ENCODE measurements at places on chromosomes 4 and X.

GRCh38 chrX:122586831-122587230 lies 597.2 kb upstream of the GRIA3 start:
- no peak for DNase-seq

GRCh38 chrX:4484266-4484665 lies 770.8 kb upstream of the PRKX start:
- no peak for DNase-seq

DNA sequence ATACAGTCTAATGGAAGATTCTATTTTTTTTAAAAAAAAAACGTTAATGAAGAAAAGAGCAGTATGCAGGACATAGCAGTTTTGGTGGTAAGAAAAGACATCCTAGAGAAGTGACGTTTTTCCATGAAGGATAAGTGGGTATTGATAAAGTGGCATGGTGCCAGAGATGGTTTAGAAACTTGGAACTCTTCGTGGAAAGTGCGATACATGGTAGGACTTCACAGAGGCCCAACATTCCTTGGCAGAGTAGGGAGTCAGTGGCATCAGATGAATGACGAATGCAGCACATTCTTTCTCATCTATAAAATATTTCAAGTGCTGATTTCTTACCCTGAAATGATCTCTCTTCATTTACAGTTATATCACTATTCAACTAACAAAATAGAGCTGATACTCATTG lies 298.7 kb downstream of the CCSER1 start:
- no peak for DNase-seq

DNA sequence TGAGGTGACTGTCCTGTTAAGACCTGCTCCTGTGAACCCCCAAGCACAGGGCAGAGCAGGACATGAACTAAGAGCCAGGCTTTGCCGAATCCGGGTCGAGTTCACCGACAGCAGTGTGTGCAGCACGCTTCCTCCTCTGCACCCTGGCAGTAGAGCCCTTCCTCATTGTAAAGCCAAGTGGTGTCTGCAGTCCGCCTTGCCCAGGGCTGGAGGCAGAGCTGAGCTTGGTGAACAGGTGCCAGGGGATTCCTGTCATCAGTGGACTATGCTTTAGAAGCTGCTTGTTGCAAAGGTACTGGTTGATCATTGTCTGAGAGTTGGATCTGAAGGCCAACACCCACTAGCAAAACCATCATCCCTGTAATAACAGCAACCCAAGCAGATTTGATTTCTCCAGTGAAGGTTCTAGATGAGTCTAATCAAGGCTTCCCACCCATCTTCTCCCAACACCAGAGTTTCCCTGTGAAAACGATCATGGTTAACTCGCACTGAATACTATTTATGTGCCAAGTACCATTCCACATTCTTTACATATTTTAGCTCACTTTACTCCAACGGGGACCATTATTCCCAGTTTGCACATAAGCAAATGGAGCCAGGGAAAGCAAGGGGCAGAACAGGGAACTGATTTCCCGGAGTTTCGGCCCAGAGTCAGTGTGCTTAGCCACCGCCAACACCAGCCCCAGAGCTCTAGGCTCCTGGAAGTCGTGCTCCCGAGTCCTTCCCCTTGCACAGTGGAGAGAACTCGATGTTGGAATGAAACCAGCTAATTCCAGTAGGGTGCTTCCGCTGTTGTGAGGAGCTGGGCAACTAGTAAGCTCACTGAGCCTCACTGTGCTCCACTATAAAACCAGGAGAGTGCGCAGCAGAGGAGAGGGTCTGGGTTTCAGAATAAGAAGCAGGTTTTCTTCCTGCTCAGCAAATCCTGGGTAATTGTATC lies 1.4 kb upstream of the SLC34A2 start:
- no peak for DNase-seq

DNA sequence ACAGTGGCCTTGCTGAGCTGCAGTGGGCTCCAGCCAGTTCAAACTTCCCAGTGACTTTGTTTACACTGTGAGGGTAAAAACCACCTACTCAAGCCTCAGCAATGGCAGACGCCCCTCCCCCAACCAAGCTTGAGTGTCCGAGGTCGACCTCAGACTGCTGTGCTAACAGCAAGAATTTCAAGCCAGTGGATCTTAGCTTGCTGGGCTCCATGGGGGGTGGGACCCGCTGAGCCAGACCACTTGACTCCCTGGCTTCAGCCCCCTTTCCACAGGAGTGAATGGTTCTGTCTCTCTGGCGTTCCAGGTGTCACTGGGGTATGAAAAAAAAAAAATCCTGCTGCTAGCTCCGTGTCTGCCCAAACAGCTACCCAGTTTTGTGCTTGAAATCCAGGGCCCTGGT lies 168.9 kb upstream of the INTU start:
- no peak for DNase-seq

DNA sequence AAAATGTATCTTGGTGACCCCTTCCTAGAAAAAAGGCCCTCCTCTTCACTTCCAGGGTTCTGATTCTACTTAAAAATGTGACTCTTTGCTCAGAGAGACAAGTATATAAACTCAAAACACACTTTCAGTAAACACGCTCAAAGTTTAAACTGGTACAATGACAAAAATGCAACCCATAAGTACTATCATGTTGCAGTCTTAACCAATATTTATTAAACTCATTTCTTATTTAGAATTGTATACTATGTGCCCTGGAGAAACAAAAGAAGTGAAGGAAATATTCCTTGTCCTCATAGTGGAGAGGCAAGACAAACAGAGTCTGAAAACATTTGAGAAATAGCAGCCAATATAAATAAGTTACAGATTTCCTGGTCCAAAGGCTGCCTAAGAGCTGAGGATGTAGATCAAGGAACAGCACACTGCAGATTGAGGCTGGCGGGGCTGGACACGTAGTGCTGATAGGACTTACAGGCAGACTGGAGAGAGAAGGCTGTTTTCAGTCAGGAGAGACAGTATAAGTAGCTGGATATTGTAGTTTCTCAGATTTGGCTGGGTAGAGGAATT lies 39.1 kb upstream of the ANXA3 start:
- DNase-seq, result no peak

DNA sequence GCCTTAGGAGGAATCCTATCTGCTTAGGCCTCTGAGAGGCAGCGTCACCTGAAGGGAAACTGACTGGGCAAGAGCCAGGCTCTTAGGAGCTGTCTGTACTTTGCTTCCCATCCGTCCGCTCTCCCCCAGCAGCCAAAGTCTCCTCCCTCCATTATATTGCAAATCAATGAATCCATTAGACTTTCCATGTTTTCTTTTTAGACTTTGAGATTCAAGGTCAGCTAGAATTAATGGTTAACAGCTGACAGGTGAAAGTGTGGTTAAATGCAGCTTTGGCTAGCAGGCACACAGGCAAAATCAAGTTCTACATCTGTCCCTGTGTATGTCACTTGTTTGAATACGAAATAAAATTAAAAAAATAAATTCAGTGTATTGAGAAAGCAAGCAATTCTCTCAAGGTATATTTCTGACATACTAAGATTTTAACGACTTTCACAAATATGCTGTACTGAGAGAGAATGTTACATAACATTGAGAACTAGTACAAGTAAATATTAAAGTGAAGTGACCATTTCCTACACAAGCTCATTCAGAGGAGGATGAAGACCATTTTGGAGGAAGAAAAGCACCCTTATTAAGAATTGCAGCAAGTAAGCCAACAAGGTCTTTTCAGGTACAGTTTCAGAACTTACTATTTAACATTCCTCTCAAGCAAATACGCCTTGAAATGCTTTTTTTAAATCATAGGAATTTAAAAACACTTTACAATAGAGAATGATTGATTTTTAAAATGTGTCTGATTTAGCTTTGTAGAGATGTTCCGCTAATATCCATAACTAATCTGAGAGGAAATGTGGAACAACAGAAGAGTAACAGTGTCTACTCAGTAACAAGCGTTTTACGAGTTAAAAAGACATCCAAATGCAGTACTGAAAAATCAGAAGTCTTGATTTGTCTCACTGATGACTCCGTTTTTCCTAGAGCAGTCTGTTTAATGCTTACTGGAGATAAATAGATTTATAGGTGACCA lies at the start of gene F11:
F11 (plus strand) TSS at position 507 of the 970 bp plus-strand sequence. CDS start 948 bp downstream, outside the sequence.
- DNase-seq, result no peak
